ENCODE measurements at places on chromosomes 7 and 10.

GRCh38 chr7:2941216-2941859 lies 97.2 kb upstream of the GNA12 start:
- DNase-seq, result no peak

GRCh38 chr7:52777051-52777822 lies 258.2 kb upstream of the POM121L12 start:
- DNase-seq, result no peak

- no peak for DNase-seq
These were observed 49.7 kb downstream of the CPEB3 start for GRCh38 chr10:92241158-92241500.

DNA sequence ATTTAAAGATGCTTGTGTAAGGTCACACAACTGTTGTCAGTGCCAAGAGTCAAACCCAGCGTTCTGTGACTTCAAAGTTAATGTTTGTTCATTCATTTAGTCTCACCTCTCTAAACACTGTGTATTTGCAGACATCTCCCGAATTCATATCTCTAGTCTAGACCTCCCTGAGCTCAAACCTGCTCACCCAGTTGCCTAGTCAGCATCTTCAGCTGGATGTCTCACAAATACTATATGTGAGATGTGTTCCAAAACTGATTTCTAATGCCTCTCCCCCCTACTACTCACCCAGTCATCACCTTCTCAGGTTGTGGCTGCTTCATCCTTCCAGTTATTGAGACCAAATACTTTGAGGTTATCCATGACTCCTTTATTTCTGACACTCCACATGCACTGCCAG lies 91.4 kb downstream of the ST7 start:
- no peak for DNase-seq

- DNase-seq, result no peak
These were observed 103.0 kb upstream of the YAE1 start for GRCh38 chr7:39463252-39463651.

- peak; percentile 33 for DNase-seq
These were observed 628 bp downstream of the TAF6 start for GRCh38 chr7:100118388-100119071.

DNA sequence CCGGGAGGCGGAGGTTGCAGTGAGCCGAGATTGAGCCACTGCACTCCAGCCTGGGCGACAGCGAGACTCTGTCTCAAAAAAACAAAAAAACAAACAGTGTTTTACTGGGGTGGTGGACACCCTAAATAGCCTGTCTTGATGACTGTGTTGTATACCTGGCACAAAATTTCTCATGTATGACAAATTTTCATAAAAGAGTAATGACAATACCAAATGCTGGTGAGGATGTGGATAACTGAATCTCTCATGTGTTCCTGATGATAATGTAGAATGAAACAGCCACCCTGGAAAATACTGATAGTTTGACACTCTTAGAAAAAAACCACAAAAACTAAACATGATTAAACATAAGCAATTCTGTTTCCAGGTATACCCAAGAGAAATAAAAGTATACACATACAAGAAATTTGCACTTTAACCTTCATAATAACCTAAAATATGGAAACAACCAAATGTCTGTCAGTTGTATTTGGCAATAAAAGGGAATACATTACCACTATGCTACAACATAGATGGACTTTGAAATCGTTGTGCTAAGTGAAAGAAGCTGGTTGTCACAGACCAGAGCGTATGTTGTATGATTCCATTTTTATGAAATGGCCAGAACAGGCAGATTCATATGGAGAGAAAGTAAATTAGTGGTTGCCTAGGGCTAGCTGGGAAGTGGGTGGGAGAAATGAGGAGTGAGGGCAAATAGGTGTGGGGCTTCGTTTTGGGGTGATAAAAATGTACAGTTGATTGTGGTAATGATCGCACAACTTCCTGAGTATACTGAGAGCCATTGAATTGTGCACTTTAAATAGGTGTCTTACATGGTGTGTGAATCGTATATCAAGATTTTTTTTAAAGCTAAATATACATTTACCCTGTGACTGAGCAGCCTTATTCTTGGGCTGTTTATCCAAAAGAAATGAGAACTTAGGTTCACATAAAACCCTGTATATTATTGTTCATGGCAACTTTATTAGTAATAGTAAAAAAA lies 12.5 kb downstream of the WDR37 start:
- no peak for DNase-seq

DNA sequence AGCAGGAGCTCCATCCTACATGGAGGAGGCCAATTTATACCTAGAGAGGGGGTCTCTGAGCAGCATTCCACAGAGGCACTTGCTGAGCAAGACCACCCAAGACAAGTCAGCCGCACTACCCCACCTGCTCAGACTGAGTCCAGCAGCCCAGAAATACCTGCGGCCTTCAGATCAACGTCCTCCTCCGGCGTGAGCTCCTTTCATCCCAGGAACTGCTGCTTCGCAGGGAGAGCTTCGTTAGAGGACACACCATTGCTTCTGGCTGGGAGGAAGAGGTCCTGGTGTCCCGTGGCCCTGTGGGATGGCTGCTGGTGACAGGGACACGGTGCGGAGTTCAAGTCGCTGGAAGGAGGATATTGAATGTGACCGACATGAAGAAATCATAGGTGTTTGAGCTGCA lies 216.9 kb upstream of the PPP2R2D start:
- DNase-seq, result no peak

- DNase-seq, result no peak
These were observed 36.3 kb downstream of the LAMB4 start for GRCh38 chr7:108093851-108094331.

GRCh38 chr10:6535156-6535764 lies 44.8 kb downstream of the PRKCQ start:
- no peak for DNase-seq

GRCh38 chr7:155948845-155949244 lies 136.6 kb upstream of the SHH start:
- DNase-seq, result no peak

DNA sequence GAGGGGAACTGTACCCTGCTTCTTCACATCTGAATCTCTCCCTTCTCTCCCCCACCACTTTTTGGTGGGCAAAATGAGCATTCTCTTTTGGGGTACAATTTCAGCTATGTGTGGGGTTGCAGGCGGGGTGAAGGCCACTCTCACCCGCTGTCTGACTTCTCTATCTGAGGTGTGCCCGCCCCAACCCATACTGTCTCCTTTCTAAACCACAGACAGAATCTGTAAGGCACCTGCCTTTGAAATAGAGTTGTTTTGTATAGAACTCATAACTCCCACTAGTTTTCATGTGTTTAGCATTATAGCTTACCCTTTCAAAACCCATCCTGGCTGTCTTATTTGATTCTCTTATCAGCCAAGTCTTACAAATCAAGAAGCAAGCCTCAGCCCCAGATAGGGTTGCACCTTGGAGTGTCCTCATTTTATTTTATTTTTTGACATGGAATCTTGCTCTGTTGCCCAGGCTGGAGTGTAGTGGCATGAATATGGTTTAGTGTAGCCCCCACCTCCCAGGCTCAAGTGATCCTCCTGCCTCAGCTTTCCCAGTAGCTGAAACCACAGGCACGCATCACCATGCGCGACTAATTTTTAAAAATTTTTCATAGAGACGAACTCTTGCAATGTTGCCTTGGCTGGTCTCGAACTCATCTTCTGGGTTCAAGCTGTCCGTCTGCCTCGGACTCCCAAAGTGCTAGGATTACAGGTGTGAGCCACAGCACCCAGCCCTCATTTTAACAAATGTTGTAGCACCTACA lies 11.9 kb downstream of the TSPAN14 start:
- DNase-seq, result no peak

DNA sequence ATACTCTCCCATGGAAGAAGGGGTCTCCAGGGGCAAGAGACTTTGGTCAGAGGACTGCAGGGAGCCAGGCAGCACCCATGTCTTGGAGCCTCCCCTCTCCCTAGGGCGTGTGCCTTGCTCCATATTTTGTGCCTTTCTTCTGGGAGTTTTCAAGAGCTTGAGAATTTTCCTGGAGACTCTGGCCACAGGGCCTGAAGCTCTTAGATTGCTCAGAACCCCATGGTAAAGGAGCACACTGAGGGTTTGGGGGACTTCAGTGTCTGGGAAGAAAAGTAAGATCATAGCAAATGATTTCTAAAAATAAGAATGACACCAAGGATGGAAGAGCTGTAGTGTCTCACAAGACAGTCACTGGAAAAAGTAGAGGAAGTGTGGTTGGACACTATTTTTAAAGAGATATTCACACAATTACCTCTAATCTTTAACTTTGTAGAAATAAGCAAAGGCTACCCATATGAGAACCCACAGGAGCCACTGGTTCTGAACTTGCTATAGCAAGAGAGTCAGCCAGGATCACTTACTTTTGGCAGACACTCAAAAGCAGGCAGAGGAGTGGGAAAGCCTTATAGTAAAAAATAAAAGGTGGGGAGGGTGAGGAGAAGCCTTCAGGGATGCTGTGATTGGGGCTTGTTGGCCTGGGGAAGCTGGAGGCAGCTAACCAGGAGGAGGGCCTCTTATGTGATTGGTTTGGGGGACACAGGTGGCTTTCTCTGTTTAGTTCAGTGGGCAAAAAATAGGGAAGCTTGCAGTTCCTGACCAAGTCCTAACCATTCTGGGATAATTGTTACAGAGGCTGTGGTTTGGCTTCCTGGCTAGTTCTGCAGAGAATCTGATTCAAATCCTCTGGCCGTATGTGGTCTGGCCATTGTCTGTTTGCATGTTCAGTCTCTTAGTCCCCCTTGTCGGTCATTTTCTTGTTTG lies 5.1 kb upstream of the CSGALNACT2 start:
- DNase-seq, result peak; percentile 4

- no peak for DNase-seq
These were observed 148.2 kb downstream of the ETV1 start for GRCh38 chr7:13841284-13841683.

- no peak for DNase-seq
These were observed 64.9 kb downstream of the ZNF37A start for GRCh38 chr10:38159004-38159403.

GRCh38 chr10:125520968-125521367 lies 162.0 kb downstream of the TEX36 start:
- no peak for DNase-seq

DNA sequence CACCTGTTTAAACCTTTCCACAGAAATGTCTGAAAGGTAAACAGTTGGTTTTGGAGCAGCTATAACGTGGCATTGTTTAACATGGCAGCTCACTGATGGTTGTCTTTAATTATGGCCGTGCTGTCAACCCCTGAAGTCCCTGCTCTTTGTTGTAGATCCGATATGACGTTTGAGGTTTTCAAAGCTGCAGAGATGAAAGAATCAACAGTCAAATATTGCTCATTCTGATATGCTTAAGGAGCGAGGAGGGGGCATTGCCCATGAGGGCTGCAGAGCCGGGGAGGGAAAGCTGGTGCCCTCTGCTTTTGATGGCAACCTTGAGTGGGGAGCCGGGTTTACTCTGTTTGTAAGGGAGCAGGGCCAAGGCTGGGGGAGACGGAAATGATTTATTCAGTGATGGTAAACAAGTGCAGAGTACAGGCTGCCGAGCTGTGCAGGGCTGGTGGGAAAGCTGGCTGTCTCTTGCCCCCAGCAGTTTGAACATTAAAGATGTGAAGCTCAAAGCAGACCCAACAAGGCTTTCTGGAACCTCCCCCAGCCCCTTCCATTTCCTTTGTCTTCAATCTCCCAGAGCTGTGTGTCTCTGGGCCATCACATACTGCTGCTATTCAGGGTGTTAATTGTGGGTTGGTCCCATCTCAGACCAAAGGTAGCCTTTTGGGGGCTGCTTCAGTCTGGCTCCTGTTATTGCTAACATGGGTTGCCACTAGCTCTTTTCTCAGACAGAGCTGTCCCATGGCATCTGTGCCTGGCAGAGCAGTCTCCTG lies 345.5 kb downstream of the LRMDA start:
- no peak for DNase-seq

- DNase-seq, result no peak
These were observed 65.0 kb upstream of the RAB18 start for GRCh38 chr10:27439101-27439500.

DNA sequence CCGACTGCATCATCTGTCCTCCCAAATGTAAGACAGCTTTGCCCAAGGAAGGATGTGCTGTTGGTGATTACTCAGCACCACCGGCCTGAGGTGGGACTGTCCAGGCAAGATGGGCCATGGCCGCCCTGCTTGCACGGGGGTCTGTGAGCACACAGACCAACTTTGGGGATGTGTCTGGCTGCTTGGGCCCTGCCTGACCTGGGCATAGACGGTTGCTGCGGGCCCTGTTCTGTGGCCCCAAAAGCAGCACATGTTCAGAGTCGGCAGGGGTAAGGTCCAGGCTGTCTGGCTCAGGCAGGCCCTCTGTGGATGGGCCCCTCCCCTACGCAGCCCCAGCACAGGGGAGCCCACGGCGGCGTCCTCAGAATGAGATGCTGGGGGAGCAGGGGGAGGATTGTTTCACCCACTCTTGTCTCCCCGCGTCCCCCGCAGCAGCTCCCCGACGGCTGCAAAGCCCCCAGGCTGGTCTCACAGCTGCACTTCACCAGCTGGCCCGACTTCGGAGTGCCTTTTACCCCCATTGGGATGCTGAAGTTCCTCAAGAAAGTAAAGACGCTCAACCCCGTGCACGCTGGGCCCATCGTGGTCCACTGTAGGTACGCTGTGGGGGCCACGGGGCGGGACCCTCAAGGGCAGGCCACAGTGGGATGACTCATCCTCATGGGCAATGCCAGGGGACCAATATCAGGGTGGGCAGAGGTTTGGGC lies 58.4 kb downstream of the MKI67 start:
- no peak for DNase-seq

GRCh38 chr10:71033396-71033980 lies 145.1 kb upstream of the PCBD1 start:
- DNase-seq, result no peak
